A673 (cell line): ENCODE measurements at places on chromosomes 1 and 21.

- DNase-seq = no peak
These were observed 31.2 kb downstream of the ANGPTL3 start for GRCh38 chr1:62628506-62628905.

DNA sequence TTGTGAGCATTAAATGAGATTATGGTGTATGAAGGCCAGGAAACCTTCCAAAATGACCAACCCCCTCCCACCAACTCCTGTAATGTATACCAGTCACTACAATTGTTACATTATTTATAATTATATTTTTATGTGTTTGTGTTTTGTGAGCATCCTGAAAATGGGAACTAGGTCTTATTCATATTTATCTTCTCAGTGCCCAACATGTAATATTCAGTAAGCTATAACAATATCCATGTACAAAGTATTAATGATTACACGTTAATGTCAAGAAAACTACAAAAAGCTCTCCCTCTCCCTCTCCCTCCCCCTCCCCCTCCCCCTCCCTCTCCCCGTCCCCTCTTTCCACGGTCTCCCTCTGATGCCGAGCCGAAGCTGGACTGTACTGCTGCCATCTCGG, 19.0 kb upstream of the ASAP3 start:
- no peak for DNase-seq

GRCh38 chr1:101069158-101069557, 43.6 kb upstream of the DPH5 start:
- DNase-seq = no peak

DNA sequence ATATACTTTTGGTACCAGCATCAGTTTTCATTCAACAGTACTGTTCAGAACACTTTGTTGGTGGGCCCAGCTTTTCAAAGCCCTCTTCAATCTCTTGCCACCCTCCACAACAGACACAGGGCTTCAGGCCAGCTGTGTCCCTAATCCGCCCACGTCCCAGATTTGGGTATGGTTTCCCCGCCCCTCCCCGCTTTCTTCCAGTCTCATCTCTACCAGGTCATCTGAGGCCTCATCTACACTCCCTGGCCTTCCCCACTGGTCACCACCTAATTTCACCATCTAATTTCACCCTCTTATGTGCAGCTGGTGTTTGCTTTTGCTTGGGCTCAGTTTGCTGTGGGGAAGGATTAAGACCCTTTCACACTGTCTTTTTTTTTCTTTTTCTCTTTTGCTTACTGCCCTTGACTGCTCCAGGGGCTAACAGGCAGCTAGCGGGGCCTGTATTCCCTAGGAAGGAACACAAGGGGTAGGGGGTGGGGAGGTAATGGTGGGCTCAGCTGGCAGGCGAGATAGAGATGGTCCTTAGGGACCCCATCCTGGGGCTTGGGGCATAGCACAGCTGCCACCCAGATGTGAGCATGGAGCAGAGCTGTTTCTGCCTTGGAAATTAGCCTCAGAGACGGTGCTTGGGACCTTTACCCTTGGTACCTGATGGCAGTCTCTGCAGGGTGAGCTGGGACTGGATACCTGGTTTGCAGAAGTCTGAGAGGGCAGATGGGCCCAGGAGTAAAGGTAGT, 3.8 kb upstream of the EPB41 start:
- DNase-seq = no peak

GRCh38 chr1:72177711-72178110, 104.6 kb downstream of the NEGR1 start:
- no peak for DNase-seq

- no peak for DNase-seq
These were observed 507.0 kb downstream of the AJAP1 start for GRCh38 chr1:5161372-5161771.

- DNase-seq = no peak
These were observed 6.4 kb downstream of the LAMB3 start for GRCh38 chr1:209645574-209646452.

- DNase-seq = no peak
These were observed 62.5 kb downstream of the RNF220 start for GRCh38 chr1:44467566-44467965.

DNA sequence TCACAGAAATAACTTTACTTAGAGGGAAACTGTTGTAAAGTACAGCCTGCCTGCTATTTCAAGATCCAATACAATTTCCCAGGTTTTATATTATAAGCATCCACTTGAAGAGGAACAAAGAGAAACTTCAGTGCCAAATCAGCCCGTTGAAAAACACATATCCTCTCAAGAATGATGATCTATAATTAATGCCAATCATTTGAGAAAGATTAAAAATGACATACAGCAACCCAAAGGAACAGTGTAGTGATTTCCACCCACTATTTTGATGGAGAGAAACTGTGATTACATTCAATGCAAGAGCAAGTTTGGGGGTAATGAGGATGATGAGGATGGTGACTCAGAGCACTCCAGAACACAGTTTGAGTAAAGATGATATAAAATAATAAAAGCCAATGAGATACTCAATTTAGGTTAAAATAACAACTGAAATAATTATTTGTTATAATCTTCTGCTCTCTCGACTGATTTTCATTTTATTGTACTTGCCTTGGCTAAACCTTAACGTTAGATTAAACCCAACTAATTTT, 715.5 kb downstream of the NCAM2 start:
- DNase-seq = no peak

DNA sequence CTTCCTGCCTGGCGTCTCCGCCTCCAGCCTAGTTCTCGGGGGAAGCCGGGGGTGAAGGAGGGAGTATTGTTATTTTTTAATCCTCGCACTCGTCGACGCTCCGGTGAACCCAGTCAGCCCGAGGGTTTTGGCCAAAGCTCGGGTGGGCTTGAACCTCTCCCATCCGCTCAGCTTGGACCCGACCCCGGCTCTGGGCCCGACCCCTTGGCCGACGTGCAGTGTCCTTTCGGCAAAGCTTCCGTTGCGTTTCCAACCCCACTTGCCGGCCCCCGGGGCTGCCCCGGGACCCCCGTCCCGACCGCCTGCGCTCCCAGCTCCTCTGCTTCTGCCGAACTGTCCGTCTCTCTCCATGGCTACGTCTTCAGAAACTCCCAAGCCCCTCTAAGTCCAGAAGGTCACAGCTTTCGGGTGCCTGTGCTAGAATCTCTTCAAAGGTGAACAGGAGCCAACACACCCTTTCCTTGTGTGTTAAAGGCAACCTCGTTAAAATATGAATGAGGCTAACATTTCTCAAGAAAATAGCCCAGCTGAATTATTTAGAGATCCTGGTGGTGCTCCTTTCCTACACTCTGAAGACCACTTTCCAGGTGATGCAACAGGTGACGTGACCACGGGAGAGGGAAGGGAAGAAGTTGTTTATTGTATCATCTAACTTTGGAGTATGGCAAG, 647 bp downstream of the DESI2 start:
- peak; percentile 9 for DNase-seq

DNA sequence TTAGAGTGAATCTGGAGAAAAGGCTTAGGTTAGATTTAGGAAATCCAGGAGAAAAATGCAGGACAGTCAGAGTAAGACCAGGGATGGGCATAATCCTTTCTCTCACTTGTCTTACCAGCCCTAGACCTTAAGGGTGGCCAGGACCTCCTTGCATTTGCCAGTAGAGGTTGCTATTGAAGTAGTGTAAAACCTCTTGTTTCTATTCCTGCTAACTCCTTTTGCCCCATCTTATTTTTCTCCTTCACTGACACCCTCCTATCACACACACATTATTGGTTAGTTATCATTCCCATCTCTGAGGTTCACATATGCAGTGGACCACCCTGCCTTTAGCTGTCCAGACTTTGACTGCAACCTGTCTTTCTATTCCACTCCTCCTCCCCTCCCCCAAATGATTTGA, 75.0 kb upstream of the MACF1 start:
- peak; percentile 59 for DNase-seq

- no peak for DNase-seq
These were observed 149.3 kb downstream of the BRINP3 start for GRCh38 chr1:190328361-190328760.

DNA sequence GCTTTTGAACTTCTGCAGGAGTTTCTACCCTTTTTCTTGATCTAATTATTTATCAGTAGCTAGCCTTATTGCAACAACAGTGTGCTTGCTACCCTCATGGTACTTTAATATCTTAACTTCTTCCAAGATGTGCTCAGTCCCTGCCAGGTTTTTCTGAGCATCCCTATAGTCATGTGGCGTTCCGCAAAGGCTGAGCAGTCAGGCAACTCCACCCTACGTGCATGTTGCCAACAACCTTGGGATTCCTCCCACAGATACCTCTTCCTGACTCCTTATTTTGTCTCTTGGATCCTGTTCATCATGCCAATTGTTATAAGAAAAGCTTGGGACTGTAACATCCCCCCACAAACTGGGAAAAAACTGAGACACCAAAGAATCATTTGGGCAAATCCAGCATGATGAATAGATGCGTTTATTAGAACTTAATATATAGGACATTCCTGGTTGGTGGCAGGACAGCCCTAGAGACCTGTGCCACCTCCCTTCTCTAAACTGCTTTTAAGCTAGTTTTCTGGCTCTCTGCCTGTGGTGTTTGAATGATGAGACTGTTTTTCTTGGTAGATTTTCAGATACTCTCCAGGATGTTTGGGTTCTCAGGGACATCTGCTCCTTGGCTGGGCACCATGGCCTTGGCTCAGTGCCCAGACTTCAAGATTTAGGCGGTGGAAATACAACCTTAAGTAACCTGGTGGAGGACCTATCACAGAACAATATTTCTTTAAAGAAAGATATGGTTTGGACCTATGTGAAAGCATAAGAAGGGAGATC, 27.1 kb upstream of the KCTD3 start:
- DNase-seq = no peak

GRCh38 chr21:16117851-16118590, 388.2 kb downstream of the USP25 start:
- no peak for DNase-seq

DNA sequence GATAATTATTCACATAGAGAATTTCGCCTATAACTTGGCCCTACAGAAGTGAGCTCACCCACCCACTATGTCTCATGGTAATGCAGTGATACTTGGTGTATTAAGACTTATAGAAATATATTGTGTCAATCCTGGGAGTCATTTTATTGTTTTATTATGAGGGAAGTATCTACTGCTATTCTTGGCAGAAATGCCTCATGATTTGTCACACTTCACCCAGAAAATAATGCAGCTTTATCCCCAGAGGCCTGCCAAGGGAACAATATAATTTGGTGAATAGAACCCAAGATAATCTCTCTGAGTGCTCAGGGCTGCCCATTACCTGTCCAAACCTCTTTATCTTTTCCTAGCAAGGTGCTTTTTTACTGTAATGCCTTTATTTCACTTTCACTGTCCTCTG, 98.0 kb downstream of the ZP4 start:
- no peak for DNase-seq

GRCh38 chr1:56345831-56346230, 233.5 kb downstream of the PLPP3 start:
- no peak for DNase-seq

DNA sequence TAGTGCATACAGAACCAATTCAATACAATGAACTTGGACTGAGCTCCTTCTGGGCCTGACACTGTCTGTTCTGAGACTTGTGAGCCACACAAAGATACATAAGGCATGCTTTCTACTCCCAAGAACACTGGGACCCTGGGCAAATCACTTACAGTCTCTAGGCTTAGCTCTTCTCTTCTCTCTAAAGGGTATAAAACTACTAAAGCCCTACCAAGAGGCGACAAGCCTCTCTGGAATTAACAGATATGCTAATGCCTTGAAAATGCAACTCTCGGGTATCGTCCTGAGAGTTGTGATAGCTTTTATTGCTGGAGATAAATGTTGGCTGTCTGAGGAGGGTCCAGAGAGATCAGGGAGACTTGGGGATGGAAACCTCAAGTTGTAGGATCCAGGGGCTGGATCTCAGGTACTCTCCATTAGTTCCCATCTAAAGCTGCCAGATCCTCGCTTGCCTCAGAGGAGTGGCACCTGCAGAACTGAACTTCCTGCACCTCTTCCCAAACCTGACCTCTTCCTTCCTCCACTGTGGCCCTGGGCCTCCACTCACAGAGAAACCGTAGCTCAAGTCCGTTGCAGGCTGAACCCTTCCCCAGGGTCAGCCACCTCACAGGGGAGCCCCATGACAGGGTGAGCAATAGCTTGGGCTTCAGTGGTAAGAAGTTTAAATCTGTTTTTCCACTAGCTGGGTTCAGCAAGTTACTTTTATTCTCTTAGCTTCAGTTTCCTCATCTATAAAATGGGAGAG, 11.5 kb upstream of the CFAP45 start:
- no peak for DNase-seq

DNA sequence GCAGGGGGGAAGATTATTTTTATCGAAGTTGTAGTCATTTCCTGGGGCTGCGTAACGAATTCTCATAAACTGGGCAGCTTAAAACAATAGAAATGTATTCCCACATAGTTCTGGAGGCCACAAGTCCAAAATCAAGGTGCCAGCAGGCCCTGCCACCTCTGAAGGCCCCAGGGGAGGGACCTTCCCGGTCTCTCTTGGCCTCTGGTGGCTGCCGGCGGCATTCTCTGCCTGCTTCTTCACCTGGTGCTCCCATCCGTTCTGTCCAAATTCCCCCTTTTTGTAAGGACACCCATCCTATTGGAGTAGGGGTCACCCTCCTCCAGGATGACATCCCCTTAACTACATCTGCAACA, 92.8 kb downstream of the PDE9A start:
- DNase-seq = no peak

DNA sequence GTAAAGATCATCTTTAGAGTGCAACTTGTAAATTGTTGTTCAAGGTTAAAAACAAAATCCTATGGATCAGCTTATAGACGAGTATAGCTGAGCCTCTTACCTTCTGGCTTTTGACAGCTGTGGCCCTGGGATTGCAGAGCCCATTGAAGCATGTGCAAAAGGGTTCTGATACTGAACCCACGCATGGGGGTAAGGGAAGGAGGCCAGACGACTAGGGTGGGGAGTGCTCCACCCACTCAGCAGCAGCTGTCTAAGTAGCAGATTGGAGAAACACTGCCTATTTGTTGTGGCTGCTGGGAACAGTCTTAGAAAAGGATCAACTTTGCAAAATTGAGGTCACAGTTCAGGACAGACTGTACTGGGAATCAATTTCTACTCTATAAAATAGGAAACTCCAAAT, 16.1 kb downstream of the CD101 start:
- no peak for DNase-seq

DNA sequence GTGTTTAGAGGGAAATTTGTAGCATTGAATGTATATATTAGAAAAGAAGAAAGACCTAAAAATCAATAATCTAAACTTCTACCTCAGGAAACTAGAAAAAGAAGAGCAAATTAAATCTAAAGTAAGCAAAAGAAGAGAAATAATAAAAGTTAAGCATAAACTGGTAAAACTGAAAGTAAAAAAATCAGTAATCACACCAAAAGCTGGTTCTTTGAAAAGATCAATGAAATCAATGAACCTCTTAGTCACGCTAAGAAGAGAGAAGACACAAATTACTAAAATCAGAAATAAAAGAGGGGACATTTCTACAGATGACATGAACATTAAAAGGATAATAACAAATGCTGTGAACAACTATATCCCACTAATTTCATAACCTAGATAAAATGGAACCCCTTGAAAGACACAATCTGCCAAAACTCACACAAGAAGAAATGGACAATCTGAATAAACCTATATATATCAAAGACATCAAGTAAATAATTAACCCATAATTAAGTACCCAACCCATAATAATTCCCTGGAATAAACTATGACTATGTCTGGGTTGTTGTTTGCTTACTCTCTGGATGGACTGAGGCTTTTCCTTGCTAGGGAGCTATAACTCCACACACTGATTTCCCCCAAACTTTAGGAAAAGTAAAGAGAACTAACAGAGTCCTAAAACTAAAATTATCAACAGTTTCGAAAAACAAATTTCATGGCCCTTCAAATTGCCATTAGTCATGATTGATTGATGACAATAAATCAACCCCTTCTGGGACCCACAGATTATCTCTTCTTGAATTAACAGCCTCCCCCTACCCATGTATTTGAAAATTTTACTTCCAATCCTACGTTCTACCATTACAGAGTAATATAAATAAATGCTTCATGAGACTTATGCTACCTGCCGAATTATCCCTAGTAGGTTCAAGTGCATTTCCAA, 2.8 kb upstream of the CDC73 start:
- DNase-seq = no peak
